ENCODE measurements at places on chromosomes 2 and 18.
A peak's percentile ranks its signal among the peaks of the same experiment; 100 is the strongest.

GRCh38 chr2:108571286-108571685 is 37.0 kb downstream of the LIMS1 start:
- DNase-seq = no peak

GRCh38 chr2:54609647-54610046 is 113.8 kb upstream of the EML6 start:
- no peak for DNase-seq

DNA sequence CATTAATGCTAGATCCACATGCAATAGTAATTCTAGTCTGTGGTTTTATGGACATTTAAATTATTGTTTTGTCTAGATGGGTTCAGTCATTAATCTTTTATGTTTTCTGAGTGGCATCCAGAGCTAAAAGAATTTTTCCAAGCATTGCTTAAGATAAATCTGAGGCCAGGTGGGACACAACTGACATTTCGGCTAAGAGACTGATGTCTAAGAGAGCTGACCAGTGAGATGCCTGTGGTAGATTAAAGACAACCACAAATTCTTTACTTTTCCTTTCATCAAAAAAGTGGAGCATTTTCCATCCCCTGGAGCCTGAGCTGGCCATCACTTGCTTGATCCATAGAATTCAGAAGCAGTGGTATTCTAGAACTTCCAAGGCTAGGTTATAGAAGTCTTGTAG is 182.2 kb downstream of the NRP2 start:
- no peak for DNase-seq

GRCh38 chr18:8140841-8141501 is 468.3 kb upstream of the RAB12 start:
- peak; percentile 34 for DNase-seq

DNA sequence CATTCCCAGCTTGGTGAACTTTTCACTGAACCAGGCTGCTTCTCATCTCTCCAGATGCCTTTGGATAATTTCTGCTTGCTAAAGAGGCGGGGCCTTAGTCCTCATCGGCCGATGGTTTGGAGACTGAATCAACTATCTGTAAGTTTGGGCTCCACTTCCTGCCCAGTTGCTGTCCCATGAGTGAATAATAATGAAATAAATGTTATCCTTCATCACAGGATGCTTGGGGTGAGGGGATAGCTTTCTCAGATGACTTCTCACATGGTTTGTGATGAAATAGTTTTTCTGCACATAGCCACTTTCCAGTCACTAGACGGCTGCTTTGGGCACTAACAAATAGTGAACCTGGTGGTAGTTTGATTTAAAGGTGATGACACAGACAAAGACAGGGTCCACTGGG is 376.6 kb upstream of the TRIB2 start:
- DNase-seq = no peak

DNA sequence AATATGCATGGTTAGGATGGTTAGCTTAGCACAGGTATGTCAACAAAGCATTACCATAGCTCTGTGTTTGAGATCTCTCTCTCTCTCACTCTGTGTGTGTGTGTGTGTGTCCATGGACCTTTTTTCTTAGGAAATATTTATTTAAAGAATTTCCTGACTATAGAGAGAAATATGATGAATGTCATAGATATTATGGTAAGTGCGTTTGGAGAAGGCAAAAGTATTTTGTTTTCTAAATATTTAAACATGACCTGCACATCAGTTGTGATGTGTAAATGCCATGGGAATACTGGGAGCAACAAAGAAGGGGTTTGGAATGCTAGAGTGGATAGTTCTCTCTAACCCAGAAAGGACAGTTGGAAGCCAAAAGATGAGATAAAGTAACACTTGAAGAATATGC is 3.9 kb upstream of the TMEM178A start:
- DNase-seq = no peak

DNA sequence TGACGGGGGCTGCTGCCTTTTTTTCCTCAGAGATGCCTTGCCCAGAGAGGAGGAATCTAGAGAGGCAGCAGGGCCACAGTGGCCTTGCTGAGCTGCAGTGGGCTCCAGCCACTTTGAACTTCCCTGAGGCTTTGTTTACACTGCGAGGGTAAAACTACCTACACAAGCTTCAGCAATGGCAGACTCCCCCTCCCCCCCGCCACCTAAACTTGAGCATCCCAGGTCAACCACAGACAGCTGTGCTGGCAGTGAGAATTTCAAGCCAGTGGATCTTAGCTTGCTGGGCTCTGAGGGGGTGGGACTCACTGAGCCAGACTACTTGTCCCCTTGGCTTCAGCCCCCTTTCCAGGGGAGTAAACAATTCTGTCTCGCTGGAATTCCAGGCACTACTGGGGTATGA is 11.8 kb downstream of the SYT4 start:
- DNase-seq = no peak

DNA sequence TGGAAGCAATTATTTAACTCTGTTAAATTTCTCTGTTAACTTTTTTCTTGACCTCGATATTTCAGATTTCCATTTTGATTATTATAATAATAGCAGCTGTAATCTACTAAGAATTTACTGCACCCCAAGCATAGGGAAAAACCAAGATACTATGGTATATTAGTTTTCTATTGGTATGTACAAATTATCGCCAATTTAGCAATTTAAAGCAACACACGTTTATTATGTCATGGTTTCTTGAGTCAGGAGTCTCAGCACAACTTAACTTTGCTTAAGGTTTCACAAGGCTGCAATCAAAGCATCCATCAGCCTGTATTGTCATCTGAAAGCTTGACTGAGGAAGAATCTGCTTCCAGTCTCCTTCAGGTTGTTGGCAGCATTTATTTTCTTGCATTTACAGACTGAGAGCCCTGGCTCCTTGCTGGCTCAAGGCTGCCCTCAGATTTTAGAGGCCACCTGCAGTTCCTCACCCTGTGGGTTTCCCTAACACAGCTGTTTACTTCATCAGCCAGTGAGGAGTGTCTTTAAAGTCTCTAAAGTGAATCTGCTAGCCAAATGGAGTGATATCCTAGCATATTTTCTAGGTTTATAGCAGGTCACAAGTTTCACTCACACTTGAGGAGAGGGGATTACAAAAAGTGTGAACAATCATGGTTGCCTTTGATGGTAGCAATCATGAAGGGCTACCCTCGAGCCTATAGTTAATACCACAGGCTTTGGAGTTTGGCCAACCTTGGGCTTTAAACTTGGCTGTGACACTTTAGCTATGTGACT is 4.4 kb upstream of the VPS54 start:
- DNase-seq = no peak
